ENCODE measurements at places on chromosomes 1 and 21. TPM values are rescaled to one million over a fixed set of nuclear protein-coding genes. Genes with fewer than 3 reads are reported as not detected.

The FABP3 gene
- total RNA-seq, result not detected

DNA sequence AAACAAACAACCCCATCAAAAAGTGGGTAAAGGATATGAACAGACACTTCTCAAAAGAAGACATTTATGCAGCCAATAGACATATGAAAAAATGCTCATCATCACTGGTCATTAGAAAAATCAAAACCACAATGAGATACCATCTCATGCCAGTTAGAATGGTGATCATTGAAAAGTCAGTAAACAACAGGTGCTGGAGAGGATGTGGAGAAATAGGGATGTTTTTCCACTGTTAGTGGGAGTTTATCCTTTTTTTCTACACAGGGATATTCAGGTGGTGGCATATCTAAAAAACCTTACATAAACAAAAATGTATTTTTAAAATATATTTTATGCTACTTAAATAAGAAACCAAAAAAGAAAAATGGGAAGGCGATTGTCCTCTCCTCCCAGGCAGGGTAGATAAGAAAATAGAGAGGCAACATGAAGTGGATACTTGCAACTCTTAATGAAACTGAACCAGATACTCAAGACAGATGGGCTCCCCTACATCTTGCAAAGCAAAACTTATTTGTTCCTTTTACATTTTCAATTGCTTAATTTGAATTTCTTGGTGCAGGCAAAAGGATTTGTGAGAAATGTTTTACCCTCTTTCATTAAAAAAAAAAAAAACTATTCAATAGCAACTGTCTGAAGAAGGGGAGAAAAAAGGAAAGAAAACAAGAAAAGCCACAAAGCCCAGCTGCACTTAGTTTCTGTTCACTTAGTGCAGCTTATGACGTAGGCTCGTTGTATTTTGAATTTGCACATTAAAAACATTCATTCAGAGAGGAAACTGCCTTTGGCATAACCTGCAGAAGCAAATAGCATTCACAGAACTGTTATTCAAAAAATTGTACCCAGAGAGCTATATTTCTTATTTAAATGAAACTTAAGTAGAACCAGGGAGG, 36.9 kb upstream of the RGS1 start:
- no peak for DNase-seq

GRCh38 chr1:8217011-8217711, 100.8 kb upstream of the SLC45A1 start:
- DNase-seq, result peak; percentile 12

The COL6A2 gene
- 10.8 TPM for total RNA-seq

GRCh38 chr21:17370916-17371315, 141.9 kb upstream of the CXADR start:
- no peak for DNase-seq

The KIF17 gene
- total RNA-seq, result not detected

GRCh38 chr1:108742253-108742652, 4.2 kb upstream of the STXBP3 start:
- DNase-seq, result no peak
